ENCODE measurements at places on chromosomes 4 and X. TPM values are rescaled to one million over a fixed set of nuclear protein-coding genes. Genes with fewer than 3 reads are reported as not detected.

DNA sequence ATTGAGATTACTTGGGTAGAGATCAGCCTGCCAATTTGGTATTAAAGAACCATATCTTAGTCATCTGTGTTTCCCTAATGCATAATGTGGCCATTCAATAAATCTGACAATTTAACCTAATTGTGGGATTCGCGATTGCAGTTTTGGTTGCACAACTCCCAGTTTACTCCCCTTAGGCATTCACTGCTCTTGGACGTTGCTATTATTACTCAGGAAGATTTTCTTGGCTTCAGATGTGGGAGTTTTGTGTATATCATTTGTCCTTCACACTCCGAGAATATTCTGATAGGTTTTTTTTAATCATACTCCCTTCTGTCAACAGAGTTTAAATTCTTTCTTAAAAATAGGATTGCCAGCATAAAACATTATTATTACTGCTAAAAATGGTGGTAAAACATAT lies 22.0 kb upstream of the TRPC3 start:
- no peak overlapping the region for H3K4me3 ChIP-seq
- H3K36me3 ChIP-seq, result no peaks in the 10 kb centered on the region
- peaks cover 3% of the 10 kb centered on the region for H3K4me1 ChIP-seq
- peaks cover 12% of the 10 kb centered on the region for H3K27me3 ChIP-seq
- H3K27ac ChIP-seq, result no peak overlapping the region
- no peak for DNase-seq

- H3K4me3 ChIP-seq, result no peak overlapping the region
- no peak overlapping the region for H3K27ac ChIP-seq
- no peaks in the 10 kb centered on the region for H3K27me3 ChIP-seq
- DNase-seq, result no peak
- H3K36me3 ChIP-seq, result no peaks in the 10 kb centered on the region
- H3K4me1 ChIP-seq, result no peaks in the 10 kb centered on the region
Measured at GRCh38 chr4:169823685-169824084, 65.9 kb upstream of the HPF1 start.

- H3K36me3 ChIP-seq, result no peaks in the 10 kb centered on the region
- H3K27me3 ChIP-seq, result no peaks in the 10 kb centered on the region
- DNase-seq, result no peak
- H3K4me1 ChIP-seq, result no peaks in the 10 kb centered on the region
Measured at GRCh38 chrX:15855568-15856221, 1.1 kb upstream of the AP1S2 start.

DNA sequence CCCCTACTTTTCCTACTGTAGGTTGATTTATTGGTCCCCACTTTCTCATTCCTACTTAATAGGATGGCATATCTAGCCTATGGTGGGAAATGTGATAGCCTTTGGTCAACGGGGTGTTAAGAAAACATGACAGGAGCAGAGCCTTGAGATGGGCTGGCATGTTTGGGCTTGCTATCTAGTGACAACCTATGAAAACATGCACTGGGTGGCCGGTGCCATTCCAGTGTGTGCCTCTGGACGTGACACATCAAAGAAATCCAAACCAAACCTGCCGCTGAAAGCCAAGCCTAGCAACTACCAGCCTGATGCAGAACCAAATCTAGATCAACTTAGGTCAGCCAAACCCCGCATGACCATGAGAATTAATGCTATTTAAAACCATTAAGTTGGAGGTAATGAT lies 317.6 kb downstream of the DMD start:
- H3K36me3 ChIP-seq, result no peaks in the 10 kb centered on the region
- no peak overlapping the region for H3K27ac ChIP-seq
- no peak for DNase-seq

The CTPS2 gene
- 10.7 TPM for total RNA-seq

DNA sequence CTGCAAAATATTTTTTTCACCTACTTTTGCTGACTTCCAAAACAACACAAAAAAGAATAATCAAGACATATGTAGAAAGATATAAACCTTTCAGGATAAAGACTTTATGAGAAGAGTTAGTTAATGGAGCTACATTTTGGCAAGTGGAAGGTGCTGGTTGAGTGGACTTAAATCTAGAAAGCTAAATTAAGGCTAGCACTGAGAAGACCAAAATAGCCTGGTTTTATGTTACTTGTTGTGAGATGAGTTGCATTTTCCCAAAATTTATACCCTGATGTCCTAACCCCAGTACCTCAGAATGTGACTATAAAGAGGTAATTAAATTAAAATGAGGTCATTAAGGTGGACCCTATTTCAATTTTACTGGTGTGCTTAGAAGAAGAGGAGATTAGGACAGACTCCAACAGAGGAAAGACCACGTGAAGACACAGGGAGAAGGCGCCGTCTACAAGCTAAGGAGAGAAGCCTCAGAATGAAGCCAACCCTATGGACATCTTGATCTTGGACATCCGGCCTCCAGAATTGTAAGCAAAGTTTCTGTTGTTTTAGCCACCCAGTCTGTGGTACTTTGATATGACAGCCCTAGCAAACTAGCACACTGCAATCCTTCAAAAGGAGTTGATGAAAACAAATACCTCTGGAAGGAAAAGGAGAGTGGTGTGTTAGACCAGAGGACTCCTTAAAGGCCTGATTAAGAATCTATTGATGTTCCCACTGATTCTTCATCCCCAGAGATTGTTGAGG lies 67.4 kb downstream of the FGFBP1 start:
- no peaks in the 10 kb centered on the region for H3K27me3 ChIP-seq
- H3K4me3 ChIP-seq, result no peak overlapping the region
- no peaks in the 10 kb centered on the region for H3K4me1 ChIP-seq
- no peaks in the 10 kb centered on the region for H3K36me3 ChIP-seq
- H3K27ac ChIP-seq, result no peak overlapping the region

The TRAM1L1 gene
- 0.96 TPM for total RNA-seq

The SPOCK3 gene
- total RNA-seq, result not detected

- no peaks in the 10 kb centered on the region for H3K27me3 ChIP-seq
- H3K27ac ChIP-seq, result no peak overlapping the region
- DNase-seq, result no peak
- no peaks in the 10 kb centered on the region for H3K4me1 ChIP-seq
Measured at GRCh38 chrX:45815441-45815840, 614.8 kb upstream of the DIPK2B start.

The SRPX gene
- total RNA-seq, result 56.7 TPM

DNA sequence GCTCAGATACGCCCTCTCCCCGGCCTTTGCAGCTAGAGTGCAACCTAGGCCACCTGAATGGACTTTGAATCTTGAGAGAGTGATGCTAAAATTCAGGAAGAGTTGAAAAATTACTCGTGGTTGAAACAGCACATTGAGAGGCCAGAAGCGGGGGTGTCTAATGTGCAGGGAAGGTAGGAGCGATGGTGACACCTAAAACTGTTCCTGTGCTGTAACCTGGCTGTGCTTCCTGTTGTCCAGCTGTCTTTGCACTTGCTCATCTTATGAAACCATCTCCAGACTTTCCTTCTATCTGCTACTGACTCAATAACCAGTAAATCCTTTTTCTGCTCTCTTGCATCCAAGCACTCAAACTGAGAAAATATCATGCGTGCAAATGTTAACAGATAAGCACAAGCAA lies 106.4 kb upstream of the RPS6KA3 start:
- H3K36me3 ChIP-seq, result no peaks in the 10 kb centered on the region
- H3K4me1 ChIP-seq, result peaks cover 4% of the 10 kb centered on the region
- H3K27me3 ChIP-seq, result no peaks in the 10 kb centered on the region
- no peak overlapping the region for H3K4me3 ChIP-seq
- no peak for DNase-seq
- no peak overlapping the region for H3K27ac ChIP-seq

The PF4V1 gene
- total RNA-seq, result not detected

The TCEAL5 gene
- total RNA-seq, result not detected

The POLA1 gene
- total RNA-seq, result 11.1 TPM

GRCh38 chrX:65601126-65601525 lies 66.3 kb upstream of the MSN start:
- H3K27ac ChIP-seq, result peak overlapping the region; percentile 86
- peaks cover 22% of the 10 kb centered on the region for H3K4me1 ChIP-seq
- no peaks in the 10 kb centered on the region for H3K27me3 ChIP-seq
- H3K36me3 ChIP-seq, result no peaks in the 10 kb centered on the region

The RAB39B gene
- total RNA-seq, result 0.75 TPM

- H3K36me3 ChIP-seq, result no peaks in the 10 kb centered on the region
- no peaks in the 10 kb centered on the region for H3K27me3 ChIP-seq
- H3K4me3 ChIP-seq, result no peak overlapping the region
- H3K4me1 ChIP-seq, result no peaks in the 10 kb centered on the region
Measured at GRCh38 chr4:170736710-170737109, 647.0 kb upstream of the AADAT start.

DNA sequence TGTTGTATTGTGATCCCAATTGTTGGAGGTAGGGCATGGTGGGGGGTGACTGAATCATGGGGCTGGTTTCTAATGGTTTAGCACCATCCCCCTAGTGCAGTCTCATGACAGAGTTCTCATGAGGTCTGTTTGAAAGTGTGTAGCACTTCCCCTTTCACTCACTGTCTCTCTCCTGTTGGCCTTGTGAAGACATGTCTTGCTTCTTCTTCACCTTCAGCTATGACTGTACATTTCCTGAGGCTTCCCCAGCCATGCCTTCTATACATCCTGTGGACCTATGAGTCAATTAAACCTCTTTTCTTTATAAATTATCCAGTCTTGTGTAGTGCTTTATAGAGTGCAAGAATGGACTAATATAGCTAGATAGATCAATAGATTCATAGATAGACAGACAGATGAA lies 230.0 kb downstream of the MAGEE1 start:
- H3K27ac ChIP-seq, result no peak overlapping the region
- DNase-seq, result no peak
- no peaks in the 10 kb centered on the region for H3K36me3 ChIP-seq
- H3K27me3 ChIP-seq, result no peaks in the 10 kb centered on the region
- no peak overlapping the region for H3K4me3 ChIP-seq
- no peaks in the 10 kb centered on the region for H3K4me1 ChIP-seq

The WNK3 gene
- 1.8 TPM for total RNA-seq

DNA sequence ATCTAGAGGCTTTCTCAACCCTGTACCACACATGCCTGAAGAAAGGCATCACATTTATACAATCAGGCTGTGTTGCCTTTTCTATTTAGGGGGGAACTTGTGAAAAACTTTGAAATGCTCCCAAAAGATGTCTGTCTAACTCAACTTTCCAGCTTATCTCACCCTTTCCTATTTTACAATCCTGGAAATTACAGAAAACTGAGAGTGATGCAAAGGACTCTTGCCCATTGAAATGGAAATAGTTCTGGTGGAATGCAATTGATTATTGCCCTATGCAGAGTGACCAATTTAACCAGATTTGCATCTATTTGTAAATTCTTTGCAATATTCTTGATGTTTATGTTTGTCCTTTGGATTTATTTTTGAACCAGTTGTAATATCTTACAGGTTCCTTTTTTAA lies 77.3 kb downstream of the GALNT7 start:
- H3K4me3 ChIP-seq, result no peak overlapping the region
- no peaks in the 10 kb centered on the region for H3K27me3 ChIP-seq
- no peak for DNase-seq
- H3K27ac ChIP-seq, result no peak overlapping the region

- no peak overlapping the region for H3K27ac ChIP-seq
- H3K27me3 ChIP-seq, result no peaks in the 10 kb centered on the region
- no peak overlapping the region for H3K4me3 ChIP-seq
- no peaks in the 10 kb centered on the region for H3K4me1 ChIP-seq
Measured at GRCh38 chrX:8783097-8783713, 18.0 kb downstream of the FAM9A start.

- H3K4me3 ChIP-seq, result no peak overlapping the region
- no peaks in the 10 kb centered on the region for H3K4me1 ChIP-seq
Measured at GRCh38 chr4:54800831-54801530, 143.2 kb downstream of the KIT start.

- peaks cover 2% of the 10 kb centered on the region for H3K4me1 ChIP-seq
- no peaks in the 10 kb centered on the region for H3K36me3 ChIP-seq
- no peak overlapping the region for H3K4me3 ChIP-seq
- DNase-seq, result no peak
- H3K27ac ChIP-seq, result no peak overlapping the region
- no peaks in the 10 kb centered on the region for H3K27me3 ChIP-seq
Measured at GRCh38 chr4:16608123-16608522, 290.3 kb downstream of the LDB2 start.

The SH2D1A gene
- 1.8 TPM for total RNA-seq

The EFNB1 gene
- total RNA-seq, result 29.0 TPM

DNA sequence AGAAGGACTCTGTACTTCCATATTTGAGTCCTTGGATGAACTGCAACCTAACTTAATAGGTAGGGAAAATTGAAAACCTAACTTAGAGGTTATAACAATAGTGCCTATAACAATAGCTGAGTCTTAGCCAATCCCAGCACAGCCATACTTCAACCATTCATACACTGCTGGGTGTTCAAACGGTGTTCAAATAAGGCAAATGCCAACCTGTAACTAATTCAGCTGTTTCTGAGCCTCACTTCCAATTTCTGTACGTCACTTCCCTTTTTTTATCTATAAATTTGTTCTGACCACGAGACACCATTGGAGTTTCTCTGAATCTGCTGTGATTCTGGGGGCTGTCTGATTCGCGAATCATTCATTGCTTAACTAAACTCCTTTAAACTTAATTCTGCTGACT lies 9.6 kb upstream of the GRSF1 start:
- no peak overlapping the region for H3K4me3 ChIP-seq
- no peaks in the 10 kb centered on the region for H3K36me3 ChIP-seq
- no peak for DNase-seq
- no peaks in the 10 kb centered on the region for H3K27me3 ChIP-seq
- H3K4me1 ChIP-seq, result no peaks in the 10 kb centered on the region

- peaks cover 43% of the 10 kb centered on the region for H3K4me1 ChIP-seq
- H3K4me3 ChIP-seq, result peak overlapping the region; percentile 14
- no peaks in the 10 kb centered on the region for H3K27me3 ChIP-seq
- H3K36me3 ChIP-seq, result no peaks in the 10 kb centered on the region
- DNase-seq, result peak; percentile 84
- H3K27ac ChIP-seq, result peak overlapping the region; percentile 86
Measured at GRCh38 chr4:81505004-81505598, 33.4 kb upstream of the RASGEF1B start.

DNA sequence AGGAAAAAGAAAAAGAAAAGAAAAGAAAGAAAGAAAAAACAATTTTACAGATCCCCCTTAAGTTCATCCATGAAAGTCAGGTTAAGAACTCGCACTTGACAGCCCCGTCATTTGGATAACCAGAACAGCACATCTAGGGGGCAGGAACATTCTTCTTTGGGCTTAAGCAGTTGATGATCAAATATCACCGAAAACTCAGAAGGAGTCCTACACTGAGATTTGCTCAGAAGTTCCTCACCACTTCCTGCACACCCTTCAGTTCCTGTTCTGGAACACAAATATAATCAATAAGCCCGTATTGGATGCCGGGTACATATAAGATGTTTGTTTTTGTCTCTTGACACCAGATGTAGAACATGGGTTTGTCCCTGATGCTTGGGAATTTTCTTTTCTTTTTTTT lies 14.7 kb downstream of the NLGN3 start:
- H3K27ac ChIP-seq, result no peak overlapping the region
- no peaks in the 10 kb centered on the region for H3K4me1 ChIP-seq
- H3K27me3 ChIP-seq, result no peaks in the 10 kb centered on the region
- no peak overlapping the region for H3K4me3 ChIP-seq
- H3K36me3 ChIP-seq, result no peaks in the 10 kb centered on the region

The EREG gene
- total RNA-seq, result 0.69 TPM

- H3K4me1 ChIP-seq, result no peaks in the 10 kb centered on the region
- no peak for DNase-seq
- H3K36me3 ChIP-seq, result no peaks in the 10 kb centered on the region
- no peaks in the 10 kb centered on the region for H3K27me3 ChIP-seq
- no peak overlapping the region for H3K4me3 ChIP-seq
Measured at GRCh38 chrX:7574325-7574724, 268.6 kb upstream of the VCX start.

The RAI2 gene
- 32.1 TPM for total RNA-seq
